Eye (tissue), 1 donor: ENCODE measurements at places on chromosomes 16 and 17.

GRCh38 chr16:3235856-3236669, 1.1 kb upstream of the ZNF200 start:
- DNase-seq, result no peak

DNA sequence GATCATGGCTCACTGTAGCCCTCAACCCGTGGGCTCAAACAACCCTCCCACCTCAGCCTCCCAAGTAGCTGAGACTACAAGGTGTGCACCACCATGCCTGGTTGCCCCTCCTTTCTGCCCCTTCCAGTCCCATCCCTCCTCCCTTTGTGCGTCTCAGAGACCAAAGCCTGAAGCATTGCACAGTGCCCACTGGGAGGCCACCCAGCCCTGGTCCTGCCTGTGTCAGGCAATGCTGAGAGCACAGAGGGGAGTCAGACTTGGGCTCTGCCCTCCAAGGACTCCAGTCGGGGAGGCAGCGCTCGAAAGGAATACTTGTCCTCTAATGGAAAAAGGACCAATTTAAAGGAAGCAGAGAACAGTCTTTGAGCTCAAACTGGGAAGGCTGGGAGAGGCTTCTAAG, 20.4 kb downstream of the RAI1 start:
- no peak for DNase-seq

DNA sequence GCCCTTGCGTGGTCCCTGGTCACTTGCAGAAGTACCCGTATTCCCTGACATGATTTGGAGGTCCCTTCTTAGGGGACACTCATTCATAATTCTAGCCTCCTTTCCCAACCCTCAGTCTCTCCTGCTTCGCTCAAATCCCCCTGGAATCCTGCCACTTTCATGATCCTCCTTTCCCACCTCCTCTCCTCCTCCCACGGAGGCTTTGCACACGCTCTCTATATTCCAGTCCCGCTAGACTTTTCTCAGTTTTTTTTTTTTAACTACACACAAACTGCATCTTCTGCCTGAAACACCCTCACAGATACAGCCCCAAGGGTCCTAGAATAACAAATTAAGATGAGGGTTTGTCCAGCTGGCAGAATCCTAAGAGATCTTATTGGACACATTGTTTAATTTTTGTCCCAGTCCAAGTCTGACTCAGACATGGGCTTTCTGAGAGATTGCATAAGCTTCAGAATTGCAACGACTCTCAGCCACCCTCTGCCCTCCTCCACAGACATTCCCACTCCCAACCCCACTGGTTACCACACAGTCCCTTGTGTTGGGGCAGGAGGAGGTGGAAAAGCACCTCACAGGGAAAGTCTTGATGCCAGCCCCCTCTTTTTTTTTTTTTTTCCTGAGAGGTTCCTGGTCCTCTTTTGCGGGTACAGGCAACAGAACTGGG, 739.5 kb upstream of the EEF2KMT start:
- no peak for DNase-seq

DNA sequence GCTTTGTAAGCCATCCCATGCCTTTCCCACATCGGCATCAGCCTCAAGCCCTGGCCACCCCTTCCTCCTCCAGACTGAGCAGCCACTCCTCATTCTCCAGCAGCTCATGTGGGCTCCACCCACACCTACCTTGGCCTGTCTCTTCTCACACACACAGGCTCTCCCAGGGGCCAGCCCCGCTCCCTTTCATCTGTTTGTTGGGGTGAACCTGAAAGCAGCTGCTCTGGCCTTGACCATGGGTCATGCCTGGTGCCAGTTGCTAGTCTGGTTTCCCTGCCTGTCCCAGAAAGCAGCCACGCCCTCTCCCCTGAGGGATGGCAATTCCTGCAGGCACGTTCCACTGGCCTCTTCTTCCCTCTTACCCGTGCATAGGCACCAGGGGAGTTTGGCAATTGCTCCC, 11.4 kb upstream of the TMEM238L start:
- no peak for DNase-seq

GRCh38 chr16:81478876-81479511, 34.4 kb downstream of the CMIP start:
- no peak for DNase-seq

DNA sequence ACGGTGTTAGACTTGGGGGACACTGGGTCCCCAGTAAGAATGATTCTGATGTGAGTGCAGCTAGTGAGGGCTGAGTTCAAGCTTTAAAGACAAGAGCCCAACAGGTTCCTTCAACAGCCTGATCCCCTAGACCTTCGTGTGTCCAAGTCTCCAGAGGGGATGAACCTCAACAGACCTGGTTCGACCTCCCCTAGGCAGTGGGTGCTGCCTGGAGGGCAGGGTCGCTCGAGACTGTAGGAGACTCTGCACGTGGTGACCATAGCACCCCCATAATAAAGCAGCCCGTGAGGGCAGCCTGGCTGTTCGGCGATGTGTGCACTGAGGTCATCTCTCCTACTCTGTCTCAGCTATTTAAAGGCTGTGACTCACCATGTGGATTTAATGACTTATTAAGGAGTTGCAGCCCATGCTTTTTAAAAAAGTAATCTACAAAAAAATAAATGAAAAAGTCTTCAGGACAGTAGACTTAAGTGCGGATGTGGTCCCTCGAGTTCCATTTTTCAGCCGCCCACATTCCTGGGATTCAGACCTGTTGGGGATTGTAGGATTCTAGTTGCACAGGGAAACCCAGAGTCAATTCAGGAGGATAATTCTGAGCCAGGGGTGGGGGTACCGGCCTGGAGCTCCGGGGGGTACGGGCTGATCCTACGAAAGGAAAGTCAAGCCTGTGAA, 23.4 kb upstream of the METRNL start:
- no peak for DNase-seq

- peak; percentile 35 for DNase-seq
Observed at GRCh38 chr17:14143688-14144087, 74.4 kb downstream of the COX10 start.

GRCh38 chr17:73197161-73197560, 4.3 kb downstream of the COG1 start:
- DNase-seq, result no peak

GRCh38 chr17:28326114-28326513, 7.1 kb downstream of the TMEM97 start:
- no peak for DNase-seq

GRCh38 chr16:89084814-89085612, 8.6 kb upstream of the ACSF3 start:
- no peak for DNase-seq

DNA sequence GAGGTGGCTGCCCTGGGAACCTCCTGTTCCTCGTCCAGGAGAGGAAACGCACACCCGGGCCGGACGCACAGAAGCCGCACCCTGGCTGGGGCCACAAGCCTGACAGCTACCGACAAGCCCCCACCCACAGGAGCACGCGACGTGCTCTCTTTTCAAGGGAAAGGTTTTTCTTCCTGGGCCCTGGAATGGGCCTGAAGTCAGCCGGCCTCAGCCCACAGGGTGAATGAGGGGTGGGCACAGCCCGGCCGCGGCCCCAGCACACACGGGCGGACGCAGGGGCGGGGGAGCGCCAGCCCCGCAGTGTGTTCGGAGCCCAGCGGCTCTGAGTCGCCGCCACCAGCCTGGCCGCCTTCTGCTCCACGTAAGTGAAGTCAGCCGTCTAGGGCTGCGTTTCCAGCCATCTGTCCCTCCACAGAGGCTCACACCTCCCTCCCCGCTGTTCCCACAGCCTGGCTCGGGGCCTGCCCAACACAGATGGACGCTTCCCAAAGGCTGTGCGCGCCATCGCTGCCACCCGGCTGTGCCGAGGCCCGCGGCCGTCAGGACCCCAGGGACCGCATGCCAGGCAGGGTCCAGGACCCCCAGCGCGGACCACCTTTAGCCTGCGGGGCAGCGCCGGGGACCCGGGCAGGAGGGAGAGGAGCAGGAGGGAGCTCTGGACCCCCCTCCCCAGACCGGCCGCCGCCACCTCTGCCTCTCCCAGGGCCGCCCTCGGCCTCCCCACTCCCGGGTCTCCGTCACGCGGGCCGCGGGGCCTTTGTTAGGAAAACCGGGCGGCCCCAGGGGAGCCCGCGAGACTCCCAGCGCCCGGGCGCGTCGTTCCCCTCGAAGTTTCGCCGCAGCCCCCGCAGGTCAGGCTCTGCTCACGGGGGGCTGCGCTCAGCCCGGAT, 36.8 kb downstream of the CBFA2T3 start:
- DNase-seq, result peak; percentile 78

DNA sequence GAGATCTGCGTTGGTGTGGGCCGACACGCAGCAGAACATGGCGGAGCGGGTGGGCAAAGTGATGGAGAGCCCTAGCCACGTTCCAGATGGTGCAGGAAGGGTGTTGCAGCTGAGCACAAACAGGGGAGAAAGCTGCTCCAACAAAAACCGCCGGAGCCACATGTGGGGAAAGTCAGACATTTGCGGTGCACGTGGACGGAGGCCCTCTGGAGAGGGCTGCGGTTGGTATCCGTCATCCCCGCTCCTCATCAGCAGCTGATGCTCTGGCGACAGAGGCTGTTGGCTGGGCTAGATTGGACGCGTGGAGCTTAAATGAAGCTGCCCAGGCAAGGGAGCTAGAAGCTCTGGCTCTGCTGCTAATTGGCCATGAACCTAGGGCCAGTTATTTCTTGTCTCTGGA, 43.5 kb upstream of the ADCY9 start:
- no peak for DNase-seq

- no peak for DNase-seq
Observed at GRCh38 chr16:49567950-49568349, 194.3 kb downstream of the C16orf78 start.

DNA sequence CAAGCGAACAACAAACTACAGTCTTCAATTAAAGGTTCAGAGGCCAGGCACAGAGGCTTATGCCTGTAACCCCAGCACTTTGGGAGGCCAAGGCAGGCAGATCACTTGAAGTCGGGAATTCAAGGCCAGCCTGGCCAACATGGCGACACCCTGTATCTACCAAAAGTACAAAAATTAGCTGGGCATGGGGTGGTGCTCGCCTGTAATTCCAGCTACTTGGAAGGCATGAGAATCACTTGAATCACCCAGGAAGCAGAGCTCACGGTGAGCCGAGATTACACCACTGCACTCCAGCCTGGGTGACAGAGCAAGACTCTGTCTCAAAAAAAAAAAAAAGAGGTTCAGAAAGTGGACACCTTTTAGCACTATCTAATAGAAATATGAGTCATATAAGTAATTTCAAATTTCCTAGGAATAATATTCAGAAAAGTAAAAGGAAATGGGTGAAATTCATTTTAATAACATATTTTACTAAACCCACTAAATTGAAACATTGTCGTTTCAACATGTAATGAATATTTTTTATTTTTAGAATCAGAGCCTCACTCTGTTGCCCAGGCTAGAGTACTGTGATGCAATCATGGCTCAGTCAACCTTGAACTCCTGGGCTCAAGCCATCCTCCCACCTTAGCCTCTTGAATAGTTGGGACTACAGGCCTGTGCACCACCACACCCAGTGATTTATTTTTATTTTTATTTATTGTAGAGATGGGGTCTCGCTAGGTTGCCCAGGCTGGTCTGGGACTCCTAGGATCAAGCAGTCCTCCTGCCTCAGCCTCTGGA, 15.2 kb upstream of the MARCHF10 start:
- no peak for DNase-seq

- no peak for DNase-seq
Observed at GRCh38 chr16:27772093-27772825, 222.3 kb downstream of the KATNIP start.

DNA sequence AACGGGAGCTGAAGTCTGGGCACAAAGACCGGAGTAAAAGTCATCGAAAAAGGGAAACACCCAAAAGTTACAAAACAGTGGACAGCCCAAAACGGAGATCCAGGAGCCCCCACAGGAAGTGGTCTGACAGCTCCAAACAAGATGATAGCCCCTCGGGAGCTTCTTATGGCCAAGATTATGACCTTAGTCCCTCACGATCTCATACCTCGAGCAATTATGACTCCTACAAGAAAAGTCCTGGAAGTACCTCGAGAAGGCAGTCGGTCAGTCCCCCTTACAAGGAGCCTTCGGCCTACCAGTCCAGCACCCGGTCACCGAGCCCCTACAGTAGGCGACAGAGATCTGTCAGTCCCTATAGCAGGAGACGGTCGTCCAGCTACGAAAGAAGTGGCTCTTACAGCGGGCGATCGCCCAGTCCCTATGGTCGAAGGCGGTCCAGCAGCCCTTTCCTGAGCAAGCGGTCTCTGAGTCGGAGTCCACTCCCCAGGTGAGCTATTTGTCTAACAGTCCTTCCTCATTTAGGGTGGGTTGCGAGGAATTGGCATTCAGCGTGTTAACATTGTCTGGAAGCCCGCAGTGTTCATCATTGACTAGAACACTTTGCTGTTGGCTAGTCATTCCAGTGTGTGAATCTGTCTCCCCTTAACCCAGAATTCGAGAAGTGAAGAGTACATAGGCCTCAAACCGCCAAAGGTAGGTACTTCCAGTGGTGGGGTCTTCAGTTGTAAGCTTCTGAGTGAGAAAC, 1.5 kb downstream of the CDK12 start:
- DNase-seq, result peak; percentile 17

DNA sequence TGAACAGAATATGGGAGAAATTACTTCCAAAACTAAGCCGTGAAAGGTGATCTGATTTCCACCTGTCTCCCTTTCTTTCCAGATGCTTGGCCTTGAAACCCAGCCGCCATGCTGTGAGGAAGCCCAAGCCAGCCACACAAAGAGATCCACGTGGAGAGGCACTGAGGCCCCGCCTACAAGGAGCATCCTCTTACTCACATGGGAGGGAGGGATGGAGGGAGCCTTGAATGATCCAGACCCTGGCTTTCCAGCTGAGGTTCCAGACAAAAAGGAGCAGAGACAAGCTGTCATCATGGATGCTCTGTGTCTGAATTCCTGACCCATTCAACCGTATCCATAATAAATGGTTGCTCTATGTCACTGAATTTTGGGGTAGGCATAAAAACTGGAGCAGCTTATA, 48.9 kb upstream of the HAPSTR1 start:
- peak; percentile 29 for DNase-seq

- no peak for DNase-seq
Observed at GRCh38 chr17:65799454-65799853, 238.0 kb upstream of the AXIN2 start.

GRCh38 chr17:28735242-28735722, 6.7 kb downstream of the NEK8 start:
- DNase-seq, result no peak

GRCh38 chr16:79605999-79606398, 5.5 kb upstream of the MAF start:
- no peak for DNase-seq

GRCh38 chr17:47733047-47733673, at the start of gene TBX21:
TBX21 (plus strand) TSS chr17:47733236; CDS start chr17:47733455, 219 bp downstream.
- peak; percentile 85 for DNase-seq

GRCh38 chr16:89413811-89414585, 76.4 kb downstream of the ANKRD11 start:
- DNase-seq, result no peak

DNA sequence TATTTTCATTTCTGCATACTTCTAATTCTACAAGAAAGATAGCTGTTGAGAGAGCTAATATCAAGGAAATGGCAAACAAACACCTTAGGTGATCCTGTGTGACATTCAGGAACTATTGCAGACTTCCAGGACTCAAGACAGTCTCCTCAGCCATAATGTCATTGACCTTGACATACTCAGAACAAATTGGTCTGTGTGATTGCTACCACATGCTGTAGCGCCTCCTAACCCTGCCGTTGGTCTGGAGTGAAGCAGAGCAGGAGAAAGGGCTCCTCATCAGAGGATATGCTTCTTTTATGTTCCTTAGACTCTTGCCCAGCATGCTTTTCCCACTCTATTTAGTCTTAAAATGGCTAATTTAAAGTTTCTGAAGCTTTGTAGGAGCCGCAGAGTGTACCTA, 194.2 kb upstream of the TBX2 start:
- no peak for DNase-seq
